Cardiac muscle cell (in vitro differentiated cells and primary cell): ENCODE measurements at places on chromosomes 2 and 18. TPM values are rescaled to one million over a fixed set of nuclear protein-coding genes. Genes with fewer than 3 reads are reported as not detected.
A peak's percentile ranks its signal among the peaks of the same experiment; 100 is the strongest.

CELF4 gene
- total RNA-seq = 0.35 and 1.6 TPM in 2 replicates

PLGLB1 gene
- 0.92 and 2.7 TPM in 2 replicates for total RNA-seq

EFEMP1 gene
- 0.66 and 1.9 TPM in 2 replicates for total RNA-seq

PDCD1 gene
- not detected in 2 replicates for total RNA-seq

HOXD9 gene
- not detected in 2 replicates for total RNA-seq

RAB12 gene
- 80.1 and 83.9 TPM in 2 replicates for total RNA-seq

MC5R gene
- total RNA-seq = not detected in 2 replicates

PARD6G gene
- total RNA-seq = 8.7 and 10.3 TPM in 2 replicates

- H3K4me3 ChIP-seq = peak overlapping the region; percentile 86
- H3K4me1 ChIP-seq = peaks cover 14% of the 10 kb centered on the region
- DNase-seq = no peak
- H3K27me3 ChIP-seq = peaks cover 4% of the 10 kb centered on the region
- no peaks in the 10 kb centered on the region for H3K36me3 ChIP-seq
Observed at GRCh38 chr2:46942143-46942526, 26.5 kb upstream of the MCFD2 start.

DNA sequence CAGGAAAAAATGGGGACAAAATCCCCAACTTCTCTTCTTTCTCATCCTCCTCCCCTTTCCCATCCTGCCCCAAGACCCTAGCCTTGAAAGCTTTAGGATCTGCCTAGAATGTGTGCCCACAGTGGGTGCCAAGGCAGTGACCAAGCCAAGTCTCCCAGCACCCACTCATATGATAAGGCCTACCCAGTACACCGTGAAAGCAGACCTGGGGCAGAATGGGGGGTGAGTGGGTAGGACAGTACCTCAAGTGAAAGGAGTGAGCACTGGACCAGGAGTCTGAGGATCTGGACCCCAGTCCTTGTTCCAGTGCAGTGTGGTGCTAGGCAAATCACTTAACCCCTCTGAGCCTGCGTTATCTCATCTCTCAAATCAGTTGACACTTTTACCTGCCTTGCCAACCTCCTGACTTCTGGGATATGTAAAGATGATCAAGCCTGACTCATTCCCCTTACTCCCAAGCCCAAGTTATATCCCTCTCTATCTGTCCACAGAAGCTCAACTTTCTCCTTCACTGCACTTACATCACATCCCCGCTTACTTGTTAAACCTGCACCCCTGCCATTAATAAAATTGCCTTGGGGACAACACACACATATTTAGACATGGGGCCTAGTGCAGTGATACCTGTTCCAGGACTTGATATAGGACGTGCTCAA lies 109.7 kb downstream of the ATL2 start:
- DNase-seq = no peak
- no peaks in the 10 kb centered on the region for H3K27me3 ChIP-seq
- H3K4me3 ChIP-seq = no peak overlapping the region
- H3K27ac ChIP-seq = no peak overlapping the region
- peaks cover 14% of the 10 kb centered on the region for H3K4me1 ChIP-seq

GRCh38 chr2:51782921-51783765 lies 751.2 kb upstream of the NRXN1 start:
- no peak overlapping the region for H3K4me3 ChIP-seq
- no peaks in the 10 kb centered on the region for H3K27me3 ChIP-seq
- H3K27ac ChIP-seq = peak overlapping the region; percentile 80
- peaks cover 26% of the 10 kb centered on the region for H3K4me1 ChIP-seq
- DNase-seq = peak; percentile 81

- H3K4me3 ChIP-seq = no peak overlapping the region
- no peaks in the 10 kb centered on the region for H3K27me3 ChIP-seq
- H3K36me3 ChIP-seq = no peaks in the 10 kb centered on the region
- H3K27ac ChIP-seq = peak overlapping the region; percentile 75
- H3K4me1 ChIP-seq = no peaks in the 10 kb centered on the region
Observed at GRCh38 chr2:135186054-135186453, 134.0 kb downstream of the RAB3GAP1 start.

GRCh38 chr18:50447102-50447741 lies 72.4 kb downstream of the SKA1 start:
- H3K36me3 ChIP-seq = no peaks in the 10 kb centered on the region
- no peaks in the 10 kb centered on the region for H3K4me1 ChIP-seq
- DNase-seq = no peak
- no peaks in the 10 kb centered on the region for H3K27me3 ChIP-seq
- no peak overlapping the region for H3K4me3 ChIP-seq

GRCh38 chr18:8763611-8764010 lies 58.3 kb downstream of the MTCL1 start:
- no peak overlapping the region for H3K4me3 ChIP-seq
- H3K27ac ChIP-seq = no peak overlapping the region
- H3K27me3 ChIP-seq = no peaks in the 10 kb centered on the region
- DNase-seq = no peak
- H3K4me1 ChIP-seq = peaks cover 13% of the 10 kb centered on the region

- no peak overlapping the region for H3K27ac ChIP-seq
- H3K4me3 ChIP-seq = no peak overlapping the region
- H3K36me3 ChIP-seq = no peaks in the 10 kb centered on the region
- DNase-seq = no peak
Observed at GRCh38 chr2:27870724-27871123, 19.5 kb downstream of the RBKS start.

DNA sequence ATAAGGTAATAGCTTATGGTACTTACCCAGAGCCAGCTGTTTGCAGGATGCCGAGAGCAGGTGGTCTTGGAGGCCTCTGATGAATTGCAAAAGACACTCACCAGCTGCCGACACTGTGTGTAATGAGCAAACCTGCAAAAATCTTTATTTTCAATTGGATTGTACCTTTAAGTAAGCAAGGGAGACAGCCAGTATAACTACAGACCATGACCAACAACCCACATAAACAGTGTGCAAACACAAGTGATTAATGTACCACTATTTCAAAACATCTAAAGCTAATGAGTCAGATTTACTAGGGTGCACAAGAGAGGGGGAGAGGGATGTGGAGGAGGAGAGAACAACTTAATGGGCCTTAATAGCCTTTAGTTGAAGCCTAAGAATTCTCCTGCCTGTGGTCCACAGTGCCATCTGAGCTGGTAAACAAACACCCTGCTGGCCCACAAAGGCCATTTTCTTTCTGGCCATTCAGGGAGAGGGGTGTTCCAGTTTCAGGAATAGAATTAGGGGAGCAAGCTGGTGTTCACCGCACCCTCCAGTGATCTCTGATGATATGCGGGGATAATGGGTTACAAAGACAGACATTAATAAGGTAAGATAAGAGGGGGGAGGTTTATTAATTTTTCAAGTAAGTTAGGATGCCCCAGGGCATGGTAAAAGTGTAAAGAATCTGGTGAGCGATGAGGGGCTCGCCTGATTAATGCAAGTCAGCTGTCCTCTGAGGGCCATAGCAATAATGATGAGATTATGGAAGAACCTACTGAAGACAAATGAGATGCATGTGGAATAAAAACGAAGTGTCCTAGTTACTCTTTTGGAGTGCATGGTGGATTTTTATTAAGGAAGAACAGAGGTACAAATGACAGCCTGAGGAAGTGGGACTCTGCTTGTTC lies 196.4 kb downstream of the HRH4 start:
- H3K4me3 ChIP-seq = no peak overlapping the region
- no peaks in the 10 kb centered on the region for H3K4me1 ChIP-seq
- no peaks in the 10 kb centered on the region for H3K36me3 ChIP-seq
- peak; percentile 17 for DNase-seq
- H3K27me3 ChIP-seq = no peaks in the 10 kb centered on the region
- no peak overlapping the region for H3K27ac ChIP-seq

GRCh38 chr2:206955253-206955652 lies 15.9 kb downstream of the CPO start:
- H3K4me3 ChIP-seq = no peak overlapping the region
- peak overlapping the region; percentile 77 for H3K27ac ChIP-seq
- DNase-seq = no peak
- H3K36me3 ChIP-seq = no peaks in the 10 kb centered on the region
- H3K27me3 ChIP-seq = no peaks in the 10 kb centered on the region

GRCh38 chr2:204033611-204034495 lies 97.3 kb downstream of the ICOS start:
- no peak overlapping the region for H3K4me3 ChIP-seq
- no peak overlapping the region for H3K27ac ChIP-seq
- H3K36me3 ChIP-seq = no peaks in the 10 kb centered on the region
- H3K4me1 ChIP-seq = no peaks in the 10 kb centered on the region
- H3K27me3 ChIP-seq = no peaks in the 10 kb centered on the region

GRCh38 chr2:236127010-236127409 lies 41.2 kb downstream of the GBX2 start:
- no peak for DNase-seq
- H3K27me3 ChIP-seq = no peaks in the 10 kb centered on the region
- H3K27ac ChIP-seq = no peak overlapping the region
- H3K4me1 ChIP-seq = no peaks in the 10 kb centered on the region

DNA sequence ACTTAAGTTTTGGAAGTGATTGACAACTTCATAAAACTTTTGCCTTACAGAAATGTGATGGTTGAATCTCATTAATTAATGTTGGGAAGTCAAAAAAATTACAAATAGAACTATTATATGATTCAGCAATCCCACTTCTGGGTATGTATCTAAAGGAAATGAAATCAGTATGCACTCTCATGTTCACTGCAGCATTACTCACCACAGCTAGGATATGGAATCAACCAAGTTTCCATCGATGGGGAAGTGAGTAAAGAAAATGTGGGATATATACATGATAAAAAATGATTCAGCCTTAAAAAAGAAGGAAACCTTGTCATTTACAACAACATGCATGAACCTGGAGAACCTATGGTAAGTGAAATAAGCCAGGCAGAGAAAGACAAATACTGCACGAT lies 112.4 kb upstream of the WDR75 start:
- H3K4me1 ChIP-seq = no peaks in the 10 kb centered on the region
- H3K36me3 ChIP-seq = no peaks in the 10 kb centered on the region
- no peaks in the 10 kb centered on the region for H3K27me3 ChIP-seq
- no peak for DNase-seq

DNA sequence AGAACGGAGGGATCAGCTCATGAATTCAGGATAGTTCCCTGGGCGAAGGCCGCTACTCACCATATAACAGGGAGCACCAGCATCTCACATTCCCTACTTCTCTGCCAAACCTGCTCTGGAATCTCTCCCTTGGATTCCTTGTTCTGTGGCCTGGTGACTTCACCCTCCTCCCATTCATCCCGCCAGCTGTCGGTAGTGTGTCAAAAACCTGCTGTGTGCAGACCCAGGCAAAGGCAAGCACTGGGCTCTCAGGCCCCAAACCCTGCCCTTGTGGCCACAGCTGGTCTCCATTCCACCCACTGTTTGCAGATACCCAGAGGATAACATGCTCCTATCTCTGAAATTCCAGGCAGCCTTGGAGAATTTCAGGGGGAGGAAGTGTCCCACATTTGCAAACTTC lies 151.6 kb downstream of the CAPN13 start:
- H3K27me3 ChIP-seq = no peaks in the 10 kb centered on the region
- no peaks in the 10 kb centered on the region for H3K4me1 ChIP-seq
- no peak overlapping the region for H3K4me3 ChIP-seq
- no peaks in the 10 kb centered on the region for H3K36me3 ChIP-seq
- H3K27ac ChIP-seq = no peak overlapping the region
- DNase-seq = no peak

DNA sequence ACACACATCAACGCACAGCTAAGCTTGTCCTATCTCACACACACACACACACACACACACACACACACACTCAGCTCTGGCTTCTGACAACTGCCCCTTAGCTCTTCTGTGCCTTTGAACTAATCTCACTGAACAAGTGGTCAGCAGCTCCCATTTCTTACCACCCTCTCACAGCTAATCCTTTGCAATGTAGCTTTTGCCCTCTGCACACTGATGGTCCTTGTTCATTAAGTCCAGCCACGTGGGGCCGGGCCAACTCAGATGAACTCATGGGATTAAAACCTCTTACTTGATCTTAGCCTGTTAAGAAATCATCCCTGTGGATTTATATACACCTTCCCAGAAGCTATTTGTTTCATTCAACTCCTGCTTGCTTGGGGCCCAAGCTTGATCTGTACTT lies 36.6 kb downstream of the DPYSL5 start:
- H3K27ac ChIP-seq = no peak overlapping the region
- peaks cover 4% of the 10 kb centered on the region for H3K4me1 ChIP-seq
- no peak overlapping the region for H3K4me3 ChIP-seq
- no peaks in the 10 kb centered on the region for H3K36me3 ChIP-seq
- DNase-seq = peak; percentile 49

GRCh38 chr2:143822736-143823135 lies 693.5 kb downstream of the ARHGAP15 start:
- H3K36me3 ChIP-seq = no peaks in the 10 kb centered on the region
- H3K4me3 ChIP-seq = no peak overlapping the region
- peaks cover 25% of the 10 kb centered on the region for H3K27me3 ChIP-seq
- peaks cover 8% of the 10 kb centered on the region for H3K4me1 ChIP-seq
- no peak overlapping the region for H3K27ac ChIP-seq

DNA sequence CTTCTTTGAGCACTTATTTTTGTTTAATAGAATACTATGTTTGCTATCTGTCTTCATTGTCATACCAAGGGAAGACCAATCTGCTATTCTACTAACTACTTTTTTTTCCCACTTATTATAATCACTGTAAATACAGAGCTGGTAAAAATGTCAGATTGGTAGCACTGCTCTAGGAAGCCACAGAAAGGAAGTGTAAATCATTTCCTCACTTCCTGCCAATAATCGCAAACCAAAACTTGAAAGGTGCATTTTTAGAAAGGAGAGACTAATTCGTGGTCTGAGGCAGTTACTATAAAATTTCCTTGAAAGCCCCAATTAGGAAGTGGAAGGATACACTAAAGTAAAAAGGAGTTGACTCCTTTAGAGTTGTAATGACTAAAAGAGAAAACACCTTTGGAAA lies 13.9 kb upstream of the THSD7B start:
- no peaks in the 10 kb centered on the region for H3K36me3 ChIP-seq
- no peak for DNase-seq
- H3K27ac ChIP-seq = no peak overlapping the region

DNA sequence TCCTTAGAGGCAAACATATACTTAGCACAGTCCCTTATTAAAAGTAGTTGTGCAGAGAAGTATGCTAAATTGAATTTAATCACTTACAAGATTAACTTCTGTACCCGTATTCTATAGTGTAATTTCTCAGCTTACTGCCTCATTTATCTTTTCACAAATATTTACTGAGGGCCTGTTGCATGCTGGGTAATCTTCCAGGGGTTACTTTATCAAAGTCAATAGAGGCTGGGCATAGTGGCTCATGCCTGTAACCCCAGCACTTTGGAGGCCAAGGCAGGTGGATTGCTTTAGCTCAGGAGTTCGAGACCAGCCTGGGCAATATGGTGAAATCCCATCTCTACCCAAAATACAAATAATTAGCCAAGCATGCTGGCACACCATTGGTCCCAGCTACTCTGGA lies 111.7 kb upstream of the RAB27B start:
- peaks cover 2% of the 10 kb centered on the region for H3K27me3 ChIP-seq
- no peak overlapping the region for H3K27ac ChIP-seq
- H3K36me3 ChIP-seq = no peaks in the 10 kb centered on the region
- no peak overlapping the region for H3K4me3 ChIP-seq
- no peaks in the 10 kb centered on the region for H3K4me1 ChIP-seq
- DNase-seq = no peak
